Cerebellar cortex (tissue), 1 donor: ENCODE measurements at places on chromosomes 1 and 21.

GRCh38 chr1:172172352-172172831 lies 248.1 kb upstream of the C1orf105 start:
- no peak for DNase-seq

DNA sequence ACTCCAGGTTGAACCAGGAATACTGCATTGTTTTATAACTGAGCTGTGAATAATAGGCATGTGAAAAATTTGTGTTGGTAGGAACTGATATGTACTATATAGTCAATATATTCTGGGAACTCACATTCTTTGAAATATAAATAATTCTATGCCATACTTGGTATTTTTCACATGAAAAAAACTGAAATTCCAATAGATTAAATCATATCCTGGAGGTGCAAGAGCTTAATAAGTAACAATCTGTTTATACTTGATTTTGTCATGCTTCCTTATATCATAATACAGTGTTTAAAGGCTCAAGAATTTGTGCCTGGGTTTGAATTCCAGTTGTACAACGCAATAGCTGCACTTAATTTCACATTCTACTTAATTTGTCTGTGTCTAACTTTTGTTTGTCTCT lies 387.0 kb downstream of the USP25 start:
- no peak for DNase-seq

DNA sequence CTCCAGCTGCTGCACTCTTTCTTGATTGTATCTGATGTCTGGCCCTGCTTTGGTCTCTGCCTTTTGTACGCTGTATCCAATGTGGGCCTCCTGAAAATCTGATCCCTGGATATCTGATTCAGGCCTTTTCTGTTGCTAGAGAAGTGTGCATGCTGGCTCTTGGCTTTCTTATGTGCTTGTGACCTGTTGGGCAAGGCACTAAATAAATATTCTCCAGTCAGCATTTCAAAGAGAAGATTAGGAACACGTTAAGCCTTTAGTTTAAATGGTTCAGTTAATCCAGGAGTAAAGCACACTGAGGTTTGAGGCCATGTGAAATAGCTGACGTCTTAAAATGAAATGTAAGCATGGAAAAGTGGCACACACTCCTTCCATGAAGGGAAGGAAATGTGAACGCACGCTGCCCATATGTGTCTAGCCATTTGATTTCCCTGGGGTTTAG lies 9.3 kb upstream of the F3 start:
- DNase-seq: no peak

- DNase-seq: no peak
Observed at GRCh38 chr1:176605176-176605575, 142.2 kb downstream of the PAPPA2 start.

- DNase-seq: no peak
Observed at GRCh38 chr1:209388358-209388757, 195.2 kb upstream of the CAMK1G start.

GRCh38 chr1:206890125-206891060 lies 6.8 kb upstream of the IL24 start:
- DNase-seq: no peak

- DNase-seq: no peak
Observed at GRCh38 chr1:4851385-4852065, 197.1 kb downstream of the AJAP1 start.

DNA sequence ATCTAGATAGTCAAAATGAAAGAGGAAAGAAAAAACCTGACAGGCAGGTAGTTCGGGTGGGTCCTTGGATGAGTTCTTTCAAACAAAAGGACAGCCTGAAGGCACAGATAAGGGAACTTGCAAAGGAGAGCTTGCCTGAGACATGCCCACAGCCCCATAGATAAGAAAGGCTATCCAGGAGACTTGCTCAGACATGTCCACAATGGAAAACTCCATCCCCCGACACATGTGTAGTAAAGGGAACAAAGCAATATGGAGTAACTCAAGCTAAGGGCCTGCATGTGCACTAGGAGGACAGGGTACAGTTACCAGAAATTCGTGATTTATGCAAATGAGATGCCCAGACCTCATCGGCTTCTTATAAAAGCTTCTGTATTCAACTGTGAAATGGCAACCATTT lies 281.5 kb downstream of the NEGR1 start:
- DNase-seq: no peak

DNA sequence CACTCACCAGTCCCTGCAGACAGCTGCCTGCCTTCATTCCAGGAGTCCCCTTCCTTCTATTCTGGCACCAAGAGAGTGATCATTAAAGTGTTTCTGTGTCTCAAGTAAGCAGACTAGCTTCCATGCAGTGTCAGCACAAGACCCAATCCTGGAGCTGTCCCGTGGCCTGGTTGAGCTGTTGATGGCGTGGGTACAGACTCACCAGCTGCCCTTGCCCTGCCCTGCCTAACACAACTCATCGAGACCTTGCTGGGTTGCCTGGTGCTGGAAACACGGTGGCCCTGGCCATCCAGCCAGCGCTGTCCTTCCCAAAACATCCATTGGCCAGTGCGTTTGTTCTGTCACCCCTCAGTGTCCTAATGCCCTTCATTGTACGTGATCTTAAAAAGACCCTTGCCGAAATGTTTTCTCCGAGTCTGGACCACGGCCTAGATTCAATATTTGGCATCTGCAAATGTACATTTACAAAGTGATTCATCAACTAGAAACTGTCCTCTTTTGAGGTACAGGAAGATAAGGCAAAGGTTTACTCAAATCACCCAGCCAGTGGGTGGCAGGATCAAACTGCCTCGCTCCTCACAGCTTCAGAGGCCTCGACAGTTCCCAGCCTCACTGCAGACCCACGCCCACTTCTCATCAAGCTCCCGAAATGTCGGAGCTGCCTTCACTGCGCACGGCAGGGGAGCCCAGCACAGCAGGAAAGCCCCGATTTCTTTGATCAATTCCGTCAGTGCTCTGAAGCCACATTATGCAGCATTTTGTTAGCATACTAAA lies 494.2 kb downstream of the KIF26B start:
- no peak for DNase-seq

DNA sequence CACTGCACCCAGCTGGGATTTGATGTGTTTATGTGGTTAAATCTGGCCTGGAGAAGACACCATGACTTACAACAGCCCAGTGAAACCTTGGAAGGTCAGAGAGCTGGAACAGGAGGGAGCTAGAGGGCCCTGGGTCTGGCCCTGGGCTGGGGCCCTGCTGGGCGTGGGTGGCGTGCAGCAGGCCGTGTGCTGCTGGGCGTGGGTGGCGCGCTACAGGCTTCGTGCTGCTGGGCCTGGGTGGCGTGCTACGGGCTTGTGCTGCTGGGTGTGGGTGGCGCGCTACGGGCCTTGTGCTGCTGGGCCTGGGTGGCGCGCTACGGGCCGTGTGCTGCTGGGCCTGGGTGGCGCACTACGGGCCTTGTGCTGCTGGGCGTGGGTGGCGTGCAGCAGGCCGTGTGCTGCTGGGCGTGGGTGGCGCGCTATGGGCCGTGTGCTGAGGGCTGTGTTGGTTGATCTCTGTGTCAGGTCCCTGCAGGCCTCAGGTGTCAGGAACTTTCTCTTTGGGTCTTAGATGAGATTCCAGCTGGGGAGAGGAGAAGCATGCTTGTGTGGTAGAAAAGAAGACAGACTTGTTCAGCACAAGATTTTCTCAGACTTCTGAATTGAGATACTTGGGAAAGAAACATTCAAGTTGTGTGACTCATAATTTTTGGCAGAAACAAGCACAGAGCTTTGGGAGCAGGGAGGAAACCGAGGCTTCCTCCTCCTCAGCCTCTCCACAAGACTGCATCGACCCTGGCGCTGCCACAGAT lies 66.0 kb downstream of the COL18A1 start:
- DNase-seq: no peak

- DNase-seq: peak; percentile 59
Observed at GRCh38 chr21:25911730-25912401, 177.1 kb downstream of the GABPA start.

- no peak for DNase-seq
Observed at GRCh38 chr1:17122521-17123164, 3.4 kb upstream of the PADI2 start.

DNA sequence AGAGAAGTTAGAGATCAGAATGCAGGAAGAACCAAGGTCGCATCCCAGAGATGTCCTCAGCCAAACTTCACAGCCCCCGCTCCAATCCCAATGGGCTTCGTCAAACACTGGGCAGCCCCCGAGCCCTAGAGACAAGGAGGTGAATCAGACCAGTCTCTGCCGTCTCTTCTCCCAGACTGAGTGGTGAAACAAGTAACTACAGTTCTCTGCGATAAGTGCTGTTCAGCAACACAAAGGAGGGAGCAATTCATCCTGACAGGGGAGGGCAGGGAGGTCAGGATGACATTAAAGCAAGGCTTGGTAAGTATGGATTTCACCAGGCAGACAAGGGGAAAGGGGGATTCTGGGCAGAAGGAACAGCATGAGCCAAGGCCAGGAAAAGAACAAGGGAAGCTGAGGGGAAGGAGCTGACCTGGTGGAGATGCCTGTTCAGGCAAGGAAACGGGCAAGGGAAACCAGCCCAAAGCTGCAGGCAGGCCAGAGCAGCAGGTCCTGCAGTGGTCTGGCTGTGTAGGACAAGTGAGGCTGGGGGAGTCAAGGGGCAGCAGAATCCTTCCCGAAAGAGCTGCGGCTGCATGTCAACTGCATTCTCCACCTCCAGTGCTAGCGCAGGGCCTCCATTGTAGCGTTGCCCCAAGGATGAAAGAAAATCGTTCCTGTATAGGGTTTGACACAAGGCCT lies 13.6 kb upstream of the ERI3 start:
- DNase-seq: no peak

- DNase-seq: no peak
Observed at GRCh38 chr1:180778782-180779398, 133.8 kb upstream of the KIAA1614 start.

GRCh38 chr1:41882486-41882885 lies 36.2 kb downstream of the HIVEP3 start:
- no peak for DNase-seq

DNA sequence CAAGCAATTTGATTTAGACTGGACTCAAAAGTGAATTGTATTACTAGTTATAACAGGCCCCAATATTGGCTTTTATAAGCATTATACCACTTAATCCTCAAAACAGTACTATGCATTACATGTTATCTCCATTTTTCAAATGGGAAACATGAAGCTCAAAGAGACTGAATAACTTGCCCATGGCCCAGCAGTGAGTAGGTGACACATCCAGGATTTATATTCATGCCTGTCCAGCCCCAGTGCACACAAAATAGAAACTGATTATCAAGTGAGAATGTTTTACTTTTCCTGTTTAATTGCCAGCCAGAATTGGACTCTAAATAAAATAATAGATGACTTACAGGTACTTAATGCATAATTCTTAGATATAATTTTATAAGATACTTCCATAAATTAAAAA lies 82.9 kb downstream of the NIBAN1 start:
- DNase-seq: no peak

DNA sequence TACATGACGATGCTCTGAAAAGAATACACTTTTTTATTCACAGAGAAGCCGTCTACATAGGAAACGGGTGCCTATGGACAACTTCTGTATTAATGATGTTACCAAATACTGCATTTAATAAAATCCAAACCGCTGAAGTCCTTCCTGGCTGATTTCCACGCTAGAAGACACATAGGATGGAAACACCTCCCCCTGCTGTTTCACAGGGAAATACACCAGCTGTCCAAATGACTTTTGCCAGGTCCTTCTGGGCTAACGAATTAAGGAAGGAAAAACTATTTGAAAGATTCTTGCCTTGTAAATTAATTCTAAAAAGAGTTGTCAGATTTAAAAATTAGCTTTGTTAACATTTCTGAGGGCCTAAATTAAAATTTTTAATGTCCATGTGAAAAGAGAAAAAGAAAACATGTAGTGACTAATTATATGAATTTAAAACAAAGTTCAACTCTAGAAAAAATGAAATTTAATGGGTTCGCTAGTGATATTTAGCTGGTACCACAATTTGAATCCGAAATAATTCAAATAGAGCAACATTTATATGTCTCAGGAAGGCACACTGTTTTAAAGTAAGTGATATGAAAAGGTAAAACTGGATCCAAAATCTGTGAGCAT lies 146.0 kb downstream of the RERE start:
- peak; percentile 90 for DNase-seq

- DNase-seq: no peak
Observed at GRCh38 chr1:33099290-33100118, 18.6 kb downstream of the AZIN2 start.

- peak; percentile 55 for DNase-seq
Observed at GRCh38 chr1:43563876-43564539, 33.3 kb downstream of the PTPRF start.

DNA sequence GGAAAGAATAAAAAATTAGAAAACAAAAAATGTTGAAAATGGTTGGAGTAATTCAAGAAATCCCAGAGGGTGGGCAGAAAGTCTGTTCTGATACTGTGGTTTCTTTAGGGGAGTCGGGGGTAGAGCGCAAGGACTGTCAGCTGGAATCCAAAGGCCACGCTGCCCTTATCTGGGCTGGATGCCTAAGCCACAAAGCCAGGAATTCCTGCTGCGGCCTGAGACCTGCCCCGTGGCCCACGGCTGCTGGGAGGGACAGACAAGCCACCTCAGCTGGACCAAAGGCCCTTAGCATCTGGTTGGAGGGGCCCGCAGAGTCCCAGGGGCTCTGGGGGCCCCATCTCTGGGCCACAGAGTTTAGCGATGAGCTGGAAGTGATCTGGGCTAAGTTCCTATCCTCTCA lies 60.2 kb downstream of the DMRTB1 start:
- no peak for DNase-seq

GRCh38 chr1:2564815-2565374 lies 8.7 kb downstream of the TNFRSF14 start:
- no peak for DNase-seq

DNA sequence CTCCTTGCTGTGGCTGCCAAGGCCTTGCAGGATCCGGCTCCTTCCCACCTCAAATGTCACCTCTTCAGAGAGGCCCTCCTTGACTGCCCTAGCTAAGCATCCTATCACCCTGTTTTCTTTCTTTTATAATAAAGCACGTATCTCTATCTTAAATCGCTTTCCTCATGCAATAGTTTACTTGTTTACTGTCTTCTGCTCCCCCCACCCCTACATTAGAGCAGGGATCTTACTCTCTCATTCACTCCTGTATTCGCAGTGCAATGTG lies 36.4 kb downstream of the MYOM3 start:
- DNase-seq: no peak

DNA sequence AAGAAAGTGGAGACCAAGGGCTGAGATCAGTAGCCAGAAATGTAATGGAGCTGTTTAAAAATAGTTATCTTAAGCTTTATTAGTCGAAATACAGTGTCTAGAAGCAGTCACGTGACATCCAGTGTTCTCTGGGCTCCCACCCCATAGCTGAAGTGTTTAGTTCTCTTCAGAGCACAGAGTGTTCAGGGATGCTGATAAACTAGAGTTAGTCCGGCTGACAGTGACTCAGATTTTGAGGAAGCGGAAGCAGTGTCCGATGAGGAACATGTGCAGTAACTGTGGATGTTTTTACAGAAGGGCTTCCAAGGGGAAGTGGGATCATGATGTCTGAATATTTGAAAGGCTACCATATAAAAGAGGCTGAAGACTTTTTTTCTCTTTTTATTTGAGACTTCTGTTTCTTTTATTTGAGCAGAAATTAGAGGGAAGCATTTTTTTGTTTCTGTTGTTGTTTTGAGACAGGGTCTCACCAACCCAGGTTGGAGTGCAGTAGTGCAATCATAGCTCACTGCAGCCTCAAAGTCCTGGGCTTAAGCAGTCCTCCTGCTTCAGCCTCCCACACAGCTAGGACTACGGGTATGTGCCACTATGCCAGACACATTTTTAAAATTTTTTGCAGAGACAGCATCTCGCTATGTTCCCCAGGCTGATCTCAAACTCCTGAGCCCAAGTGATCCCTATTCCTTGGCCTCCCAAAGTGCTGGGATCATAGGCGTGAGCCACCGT lies 124.2 kb downstream of the GALNT2 start:
- DNase-seq: no peak
